Astrocyte (in vitro differentiated cells and primary cell): ENCODE measurements at places on chromosomes 1 and 21. TPM values are rescaled to one million over a fixed set of nuclear protein-coding genes. Genes with fewer than 3 reads are reported as not detected.

Gene GOLT1A
- total RNA-seq, result 0.50 and 0.65 TPM in 2 replicates

Gene CAMSAP2
- total RNA-seq, result 45.6 and 49.4 TPM in 2 replicates

Gene SELENBP1
- 7.2 and 7.3 TPM in 2 replicates for total RNA-seq

Gene PAX7
- 0.05 TPM in 1 of 2 replicates, not detected in the other for total RNA-seq

Gene FCER1G
- total RNA-seq, result 0.68 and 0.91 TPM in 2 replicates

Gene LRRN2
- total RNA-seq, result 4.9 and 5.9 TPM in 2 replicates

Gene AMY2A
- total RNA-seq, result not detected in 2 replicates

Gene CD84
- not detected in 2 replicates for total RNA-seq
